Brain pericyte (primary cell): ENCODE measurements at places on chromosomes 11 and 22.

DNA sequence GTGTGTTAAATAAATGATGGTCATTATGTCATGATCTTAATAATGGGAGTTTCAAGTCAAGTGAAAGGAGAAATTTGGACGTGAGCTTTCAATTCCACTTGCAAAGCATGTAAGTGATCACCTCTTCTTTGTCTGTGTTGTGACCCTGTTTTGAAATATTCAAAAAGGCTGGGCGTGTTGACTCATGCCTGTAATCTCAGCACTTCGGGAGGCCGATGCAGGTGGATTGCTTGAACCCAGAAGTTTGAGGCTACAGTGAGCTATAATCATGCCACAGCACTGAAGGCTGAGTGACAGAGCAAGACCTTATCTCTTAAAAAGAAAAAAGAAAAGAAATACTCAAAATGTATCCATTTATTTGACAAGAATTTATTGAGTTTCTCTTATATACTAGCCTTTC lies 32.9 kb upstream of the EED start:
- DNase-seq: no peak

GRCh38 chr11:16613262-16613511 lies 125.3 kb upstream of the C11orf58 start:
- DNase-seq: no peak

DNA sequence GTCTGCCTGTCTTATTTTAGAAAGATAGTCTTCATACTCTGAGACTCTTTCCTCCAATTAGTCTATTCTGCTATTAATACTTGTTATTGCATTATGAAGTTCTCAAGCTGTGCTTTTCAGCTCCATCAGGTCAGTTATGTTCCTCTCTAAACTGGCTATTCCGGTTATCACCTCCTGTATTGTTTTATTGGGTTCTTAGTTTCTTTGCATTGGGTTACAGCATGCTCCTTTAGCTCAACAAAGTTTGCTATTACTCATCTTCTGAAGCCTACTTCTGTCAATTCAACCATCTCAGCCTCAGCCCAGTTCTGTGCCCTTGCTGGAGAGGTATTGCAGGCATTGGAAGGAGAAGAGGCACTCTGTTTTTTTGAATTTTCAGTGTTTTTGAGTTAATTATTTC lies 21.0 kb upstream of the OR5AK2 start:
- DNase-seq: no peak

GRCh38 chr11:122042981-122043380 lies 73.0 kb downstream of the BLID start:
- no peak for DNase-seq

DNA sequence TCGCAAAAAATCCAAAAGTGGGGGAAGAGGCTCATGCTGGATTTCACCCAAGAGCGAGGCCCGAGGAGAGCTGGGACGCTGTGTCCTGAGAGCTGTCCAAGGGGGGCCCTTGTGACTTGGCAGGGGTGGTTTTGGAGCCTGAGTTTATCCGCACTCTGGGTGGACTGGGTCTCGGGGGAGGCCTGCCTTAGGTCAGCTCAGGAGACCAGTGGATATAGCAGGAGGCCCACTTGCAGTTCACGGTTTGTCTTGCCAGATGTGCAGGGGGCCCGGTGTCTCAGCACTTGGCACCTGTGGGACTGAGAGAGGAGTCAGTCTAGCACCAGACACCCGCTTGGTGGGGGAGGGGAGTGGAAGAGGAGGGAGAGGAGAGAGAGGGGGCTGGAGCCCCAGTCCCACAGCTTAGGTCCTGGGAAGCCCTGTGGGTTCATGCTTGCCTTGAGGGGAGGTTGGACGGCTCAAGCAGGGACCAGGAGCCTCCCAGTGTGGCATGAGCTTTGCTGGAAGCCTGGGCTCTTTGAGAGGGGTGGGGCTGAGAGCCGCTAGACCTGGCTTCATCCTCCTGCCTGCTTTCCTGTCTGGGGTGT lies 33.4 kb downstream of the PARVB start:
- no peak for DNase-seq

DNA sequence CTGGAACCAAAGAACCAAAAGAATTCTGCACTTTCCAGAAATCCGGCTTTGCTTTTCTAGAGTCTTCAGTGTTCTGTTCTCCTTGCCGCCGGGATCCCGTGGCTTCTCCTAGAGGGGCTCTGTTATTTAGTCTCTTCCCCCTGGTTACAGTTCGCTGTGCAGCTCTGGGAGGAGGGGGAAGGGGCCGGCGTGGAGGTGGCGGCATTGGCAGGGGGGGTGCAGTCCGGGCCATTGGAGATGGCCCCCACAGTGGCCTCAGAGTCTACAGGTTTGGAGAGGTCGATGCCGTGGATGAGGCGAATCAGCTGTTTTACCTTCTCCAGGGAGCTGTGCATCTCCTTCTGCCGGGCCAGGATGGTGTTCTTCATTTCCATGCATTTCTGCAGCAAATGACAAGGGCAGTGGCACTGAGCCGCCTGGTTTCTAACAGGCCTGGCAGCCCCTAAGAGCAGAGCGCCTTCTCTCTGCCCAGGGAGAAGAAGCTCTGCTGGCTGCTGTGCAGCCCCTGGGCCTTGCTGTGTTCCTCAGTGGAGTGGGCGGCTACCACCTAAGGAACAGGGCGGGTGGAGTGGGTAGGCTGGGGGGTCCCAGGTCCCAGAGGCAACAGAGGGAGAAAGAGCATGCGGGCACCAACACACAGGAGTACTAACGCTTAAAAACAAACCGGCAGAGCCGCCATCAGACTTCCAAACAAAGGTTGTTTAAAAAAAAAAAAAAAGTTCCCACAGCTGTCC lies 11.6 kb downstream of the LARGE2 start:
- no peak for DNase-seq

DNA sequence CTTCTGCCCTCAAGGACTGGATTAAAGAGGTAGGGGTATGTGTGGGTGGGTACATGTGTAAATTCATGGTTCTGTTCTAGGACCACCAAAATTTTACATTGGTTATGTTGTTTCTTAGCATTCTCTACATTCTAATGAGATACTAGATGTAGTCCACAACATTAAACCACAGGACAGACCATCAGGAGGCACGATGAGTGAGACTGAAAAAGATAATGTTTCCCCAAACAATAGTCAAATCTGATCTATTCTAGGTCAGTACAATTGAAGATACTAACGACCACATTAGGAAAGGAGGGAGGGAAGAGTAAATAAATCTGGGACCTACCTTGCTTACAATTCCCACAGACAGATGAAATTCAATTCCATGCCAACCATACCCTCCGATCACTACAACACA lies 42.2 kb downstream of the MRTFA start:
- DNase-seq: no peak

DNA sequence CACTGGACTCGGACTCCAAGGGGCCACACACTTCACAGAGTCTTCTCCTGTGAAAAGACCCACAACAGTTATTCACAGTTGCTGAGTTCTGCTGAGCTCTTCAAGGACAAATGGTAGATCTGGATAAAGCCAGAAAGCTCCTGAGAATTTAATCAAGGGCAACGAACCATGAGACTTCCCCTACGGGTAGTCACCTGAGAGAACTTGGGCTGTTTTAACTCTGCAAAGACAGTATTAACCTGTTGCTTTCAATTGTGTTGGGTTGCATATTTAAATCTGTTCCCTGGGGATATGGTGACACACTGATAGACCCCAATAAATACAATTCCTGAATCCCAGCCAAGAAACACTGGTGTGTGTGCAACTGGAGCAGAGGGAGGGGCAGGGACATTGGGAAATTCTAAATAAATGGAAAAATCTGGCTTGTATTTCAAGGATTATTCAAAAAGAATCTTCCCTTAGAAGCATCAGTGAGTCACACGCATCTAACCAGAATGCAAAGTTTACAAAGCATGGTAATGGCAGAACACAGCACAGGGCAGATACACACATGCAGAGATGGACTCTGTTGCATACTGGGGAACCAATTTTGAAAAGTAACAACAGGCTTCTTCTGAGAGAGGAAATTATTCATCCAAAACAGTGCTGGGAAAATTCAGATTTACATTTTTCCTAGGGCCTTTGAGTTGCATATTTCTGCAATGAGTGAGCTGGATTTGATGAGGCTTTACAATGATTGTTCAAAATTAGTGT lies 4.0 kb downstream of the KCNJ1 start:
- DNase-seq: no peak

DNA sequence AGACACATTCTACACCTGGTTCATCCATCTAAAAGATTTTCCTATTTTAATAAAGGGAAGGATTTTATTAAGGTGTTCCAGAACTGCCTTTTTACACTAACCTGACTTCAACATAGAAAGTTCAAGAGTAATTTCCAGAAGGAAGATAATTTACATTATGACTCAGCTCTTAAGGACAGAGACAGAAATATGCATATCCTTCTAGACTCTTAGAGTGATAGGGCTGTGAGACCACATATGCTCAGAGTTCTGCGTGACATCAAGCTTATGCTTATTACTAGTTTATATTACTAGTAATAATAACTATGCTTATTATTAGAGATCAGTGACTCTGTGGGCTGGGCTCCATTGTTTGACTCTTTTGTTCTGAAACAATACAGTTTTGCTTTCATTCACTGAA lies 4.6 kb downstream of the PDGFD start:
- no peak for DNase-seq
